ENCODE measurements at places on chromosomes 4 and X.
A peak's percentile ranks its signal among the peaks of the same experiment; 100 is the strongest.

DNA sequence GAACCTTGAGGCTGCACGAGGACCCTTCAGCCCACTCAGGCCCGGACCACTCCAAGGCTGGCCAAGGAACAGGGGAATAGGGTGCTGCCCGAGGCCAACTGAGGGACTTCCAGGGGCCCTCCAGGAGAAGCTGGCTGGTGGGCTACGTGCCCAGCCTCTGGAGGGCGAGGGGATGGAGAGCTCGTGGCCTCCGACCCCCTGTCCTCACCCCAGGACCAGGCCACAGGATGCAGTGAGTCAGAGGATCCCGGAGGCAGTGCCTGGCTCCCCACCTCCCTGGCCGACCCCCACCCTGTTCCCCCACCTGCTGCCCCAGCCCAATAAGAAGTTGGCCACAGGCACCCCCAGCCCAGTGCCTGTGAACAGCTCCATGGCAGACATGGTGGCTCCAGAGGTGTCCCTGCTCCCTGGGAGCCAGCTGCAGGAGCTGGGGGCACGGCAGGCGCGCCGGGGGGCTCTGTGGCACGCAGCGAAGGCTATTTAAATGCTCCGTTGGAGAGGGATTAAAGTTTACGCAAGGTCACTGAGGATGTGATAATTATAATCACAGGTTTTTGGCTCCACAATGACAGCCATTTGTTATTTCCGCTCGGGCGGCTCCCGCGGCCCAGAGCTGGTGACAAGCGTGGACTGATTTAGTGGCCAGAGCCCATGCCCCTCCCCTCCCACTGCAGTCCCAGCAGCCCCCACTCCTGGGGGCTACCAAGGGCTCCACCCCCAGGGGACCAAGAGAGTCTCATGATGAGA, 95.7 kb upstream of the NKX1-1 start:
- DNase-seq: no peak

DNA sequence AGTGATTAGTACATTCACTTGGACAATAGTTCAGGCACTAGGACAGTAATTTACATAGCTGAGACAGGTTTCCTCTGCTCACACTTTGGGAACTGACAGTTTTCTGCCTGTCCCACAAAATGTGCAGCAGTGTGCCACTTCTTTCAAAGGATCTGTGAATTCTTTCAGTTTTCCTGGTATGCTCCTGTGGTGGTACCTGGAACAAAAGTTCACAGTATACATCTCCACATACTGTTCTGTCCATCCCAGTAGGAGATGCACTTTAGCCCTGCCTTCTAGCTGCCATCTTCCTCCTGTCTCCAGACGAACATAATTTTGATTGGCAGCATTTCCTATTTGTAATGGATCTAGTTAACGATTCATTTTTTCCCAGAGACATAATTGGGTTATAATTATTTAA, 360.8 kb upstream of the CXorf51B start:
- DNase-seq: no peak

- no peak for DNase-seq
Measured at GRCh38 chrX:47611489-47611888, 8.2 kb downstream of the SYN1 start.

DNA sequence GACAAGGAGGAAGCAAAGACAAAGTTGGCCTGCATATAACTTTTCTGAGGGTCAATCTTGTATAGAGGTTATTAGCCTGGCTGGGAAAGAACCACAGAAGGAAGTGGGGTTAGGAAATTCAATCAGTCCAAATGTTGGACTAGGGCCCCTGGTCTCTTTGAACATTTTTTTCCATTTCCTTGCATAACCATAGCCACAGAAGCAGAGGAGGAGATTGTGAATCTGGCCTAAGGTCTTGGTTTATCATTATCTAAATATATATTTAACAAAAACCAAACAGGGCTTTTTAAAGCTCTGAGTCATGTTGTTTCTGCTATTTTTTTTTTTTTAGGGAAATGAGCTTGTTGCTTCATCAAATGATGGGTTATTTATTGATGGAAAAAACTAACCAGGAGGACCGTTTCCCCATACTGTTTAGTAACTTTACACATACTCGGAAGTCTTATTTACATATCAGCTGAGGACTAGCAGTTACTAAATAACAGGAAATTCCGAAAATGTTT, 97.7 kb upstream of the ACSL4 start:
- no peak for DNase-seq

GRCh38 chr4:103375278-103375677, 177.1 kb upstream of the CENPE start:
- DNase-seq: no peak

- DNase-seq: peak; percentile 87
Measured at GRCh38 chrX:41333003-41333743, 789 bp upstream of the DDX3X start.

DNA sequence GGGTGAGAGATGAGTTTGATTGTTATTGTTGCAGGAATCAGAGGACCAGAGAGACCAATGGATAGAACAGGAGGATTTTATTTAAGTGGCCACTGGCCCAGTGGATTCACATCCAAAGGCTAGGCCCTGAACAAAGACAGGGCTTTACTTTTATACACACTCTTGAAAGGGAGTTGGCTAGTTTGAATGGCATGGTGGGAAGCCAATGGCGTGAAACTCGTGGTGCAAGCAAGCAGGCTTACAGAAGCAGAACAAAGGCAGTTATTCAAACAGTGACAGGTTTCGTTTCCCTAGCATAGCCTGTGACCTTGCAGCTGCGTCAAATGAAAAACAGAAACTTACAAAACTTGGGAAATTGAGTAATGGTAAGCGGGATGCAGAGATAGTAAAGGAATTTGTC, 110.2 kb upstream of the PRDX4 start:
- peak; percentile 68 for DNase-seq

- DNase-seq: no peak
Measured at GRCh38 chr4:150849016-150849415, 166.1 kb downstream of the LRBA start.

DNA sequence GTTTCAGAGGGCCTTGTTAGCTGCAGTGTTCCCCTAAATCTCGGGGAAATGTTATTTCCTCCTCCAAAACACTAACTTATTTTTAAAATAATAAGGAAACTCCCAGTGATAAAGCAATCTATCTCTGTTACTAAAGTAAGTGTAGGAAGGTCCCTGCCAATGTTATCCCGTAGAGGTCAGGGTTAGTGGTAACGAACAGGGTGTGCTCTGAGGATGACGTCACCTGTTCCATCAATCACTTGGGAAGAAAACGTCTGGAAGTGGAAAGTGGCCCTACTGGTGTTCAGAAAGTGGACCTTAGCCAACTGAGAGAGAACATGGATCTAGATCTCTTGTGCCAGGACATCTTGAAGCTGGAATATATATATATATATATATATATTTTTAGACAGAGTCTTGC, 249.5 kb downstream of the BCOR start:
- DNase-seq: no peak

GRCh38 chrX:71052721-71053120, 15.4 kb downstream of the SNX12 start:
- no peak for DNase-seq

DNA sequence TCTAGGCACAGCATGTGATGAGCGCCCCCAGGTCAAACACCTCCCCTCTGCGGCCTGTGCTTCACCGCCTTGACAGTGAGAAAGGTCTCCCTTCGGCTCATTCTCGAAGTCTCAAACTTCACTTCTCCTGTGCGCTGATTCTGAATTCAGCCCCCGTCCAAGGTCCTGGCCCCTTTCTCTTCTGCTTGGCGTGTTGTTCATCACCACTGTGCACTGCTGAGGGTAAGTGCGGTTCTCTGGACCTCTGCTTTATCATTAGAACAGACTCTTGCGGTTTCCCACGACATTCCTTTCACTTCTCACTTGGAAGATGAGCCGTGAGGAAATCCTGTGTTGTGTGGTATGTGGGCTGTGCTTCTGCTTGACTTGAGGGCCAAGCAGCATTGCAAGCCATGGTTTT, 11.9 kb downstream of the HTT-AS start:
- DNase-seq: peak; percentile 94

DNA sequence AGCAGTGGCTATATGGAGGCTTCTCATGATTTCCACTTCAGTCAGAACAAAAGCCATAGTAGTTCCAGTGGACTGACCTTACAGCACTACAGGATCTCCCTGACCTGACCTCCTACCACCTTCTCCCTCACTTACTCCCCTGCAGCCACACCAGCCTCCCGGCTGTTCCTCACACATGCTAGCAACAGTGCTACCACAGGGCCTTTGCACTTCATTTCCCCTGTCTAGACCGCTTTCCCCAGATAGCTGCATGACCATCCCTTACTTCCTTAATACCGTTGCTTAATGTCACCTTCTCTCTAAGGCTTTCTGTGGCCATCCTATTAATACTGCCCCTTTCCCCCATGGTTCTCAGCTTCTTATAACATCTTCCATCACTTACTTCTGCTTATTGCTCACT, 13.1 kb downstream of the GPKOW start:
- no peak for DNase-seq

DNA sequence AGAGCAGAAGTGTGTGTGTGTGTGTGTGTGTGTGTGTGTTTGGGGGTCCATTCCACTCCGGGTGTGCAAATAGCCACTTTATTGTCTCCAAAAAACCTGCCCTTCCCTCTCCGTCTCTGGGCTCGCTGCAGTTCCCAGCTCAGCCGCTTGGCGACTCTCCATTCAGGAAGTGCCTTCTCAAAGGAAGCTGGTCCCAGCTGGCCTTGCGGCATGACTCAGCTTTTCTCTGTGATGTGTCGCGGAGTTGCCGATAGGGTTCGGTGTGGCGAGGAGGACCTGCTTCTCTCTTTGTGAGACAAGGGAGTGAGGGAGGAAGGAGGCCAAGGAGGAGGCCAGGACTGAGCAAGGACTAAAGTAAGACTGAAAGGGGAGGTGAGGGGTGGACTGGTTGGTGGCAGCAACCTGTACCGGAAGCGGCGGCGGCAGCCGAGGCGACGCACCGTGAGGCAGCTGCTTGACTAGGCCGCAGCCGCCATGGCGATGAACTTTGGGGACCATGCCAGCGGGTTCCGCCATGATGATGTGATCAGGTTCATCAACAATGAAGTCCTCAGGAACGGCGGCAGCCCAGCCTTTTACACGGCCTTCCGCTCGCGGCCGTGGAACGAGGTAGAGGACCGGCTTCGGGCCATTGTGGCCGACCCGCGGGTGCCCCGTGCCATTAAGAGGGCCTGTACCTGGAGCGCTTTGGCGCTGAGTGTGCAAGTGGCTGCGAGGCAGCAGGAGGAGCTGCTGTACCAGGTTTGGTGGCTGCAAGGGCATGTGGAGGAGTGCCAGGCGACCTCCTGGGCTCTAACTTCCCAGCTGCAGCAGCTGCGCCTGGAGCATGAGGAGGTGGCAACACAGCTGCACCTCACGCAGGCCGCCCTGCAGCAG, at the start of gene TEX13C:
TEX13C (plus strand) TSS at position 226 of the 876 bp plus-strand sequence; CDS start at position 475, 249 bp downstream.
- no peak for DNase-seq

- peak; percentile 7 for DNase-seq
Measured at GRCh38 chrX:68534691-68535090, 35.8 kb downstream of the YIPF6 start.

DNA sequence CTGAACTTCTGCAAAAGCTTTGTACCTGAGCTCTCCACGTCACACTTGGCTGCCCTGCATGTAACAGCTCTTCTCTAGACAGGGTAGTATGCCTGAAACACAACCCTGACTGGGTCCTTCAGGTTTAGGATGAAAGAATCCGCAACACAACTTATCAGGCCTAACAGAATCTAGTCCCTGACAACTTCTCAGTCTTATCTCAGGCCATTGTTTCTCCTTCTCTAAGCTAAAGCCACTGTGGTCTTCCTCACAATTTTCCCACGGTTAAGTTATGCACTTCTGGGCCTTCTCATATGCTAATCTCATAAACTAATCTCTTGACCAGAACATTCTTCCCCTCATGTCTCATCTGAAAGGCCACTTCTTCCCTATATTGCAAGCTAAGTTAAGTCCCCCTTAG, 10.8 kb upstream of the TMPRSS11B start:
- DNase-seq: no peak

DNA sequence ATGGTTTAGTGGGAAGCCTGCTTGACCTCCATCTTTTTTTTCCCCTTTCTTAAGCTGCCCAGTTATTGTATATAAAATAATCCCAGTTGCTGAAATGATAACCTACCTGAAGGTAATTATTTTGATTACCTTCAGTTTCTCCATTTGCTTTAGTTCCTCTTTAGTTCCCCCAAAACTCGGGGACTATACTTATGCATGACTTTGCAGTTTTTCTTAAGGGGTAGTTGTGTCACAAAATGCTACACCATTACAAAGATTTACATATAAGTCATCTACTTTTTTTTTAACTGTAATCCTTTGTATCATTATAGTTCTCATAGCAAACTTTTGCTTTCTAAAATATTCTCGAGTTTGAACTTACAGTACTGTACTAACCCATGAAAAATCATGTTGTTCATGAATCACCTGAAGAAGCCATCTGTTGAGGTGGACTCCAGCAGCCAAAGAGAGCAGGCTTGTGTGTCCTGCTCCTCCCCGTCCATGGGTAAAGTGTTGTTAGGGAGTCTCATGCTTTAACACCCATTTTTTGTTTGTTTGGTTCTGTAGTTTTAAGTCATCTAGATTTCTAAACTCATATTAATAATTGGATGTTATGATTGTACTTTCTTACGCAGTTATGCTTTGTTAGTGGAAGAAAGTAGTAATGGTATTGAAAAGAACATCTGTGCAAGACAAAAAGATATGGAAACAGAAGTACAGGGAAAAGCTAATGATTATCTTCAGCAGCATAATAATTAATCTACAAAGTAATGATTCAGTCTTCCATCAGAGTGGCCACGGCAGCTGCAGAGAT, 34.6 kb downstream of the HADH start:
- DNase-seq: no peak

GRCh38 chr4:56460085-56460484, 7.3 kb upstream of the SRP72 start:
- no peak for DNase-seq

- peak; percentile 14 for DNase-seq
Measured at GRCh38 chrX:65451663-65452062, 82.9 kb downstream of the LAS1L start.

GRCh38 chr4:32485956-32486355, 1765.8 kb downstream of the PCDH7 start:
- DNase-seq: peak; percentile 41

DNA sequence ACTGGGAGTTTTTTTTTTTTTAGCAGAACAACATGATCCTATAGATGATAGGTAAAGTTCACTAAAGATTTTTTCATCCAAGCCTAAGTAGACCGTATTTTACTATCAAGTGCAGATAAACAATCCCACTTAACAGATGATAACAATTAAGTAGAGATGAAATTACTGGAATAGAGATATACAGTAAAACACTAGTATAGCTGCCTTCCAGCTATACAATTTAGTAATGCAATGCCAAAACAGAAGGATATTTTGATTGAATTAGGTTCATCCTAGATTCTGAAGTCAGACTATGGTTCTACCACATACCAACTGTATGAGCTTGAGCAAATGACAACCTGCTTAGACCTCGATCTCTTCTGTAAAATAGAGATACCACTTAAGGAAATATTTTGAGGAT, 24.3 kb downstream of the KLHL8 start:
- DNase-seq: no peak

GRCh38 chr4:4408576-4409335, 21.9 kb downstream of the NSG1 start:
- no peak for DNase-seq

GRCh38 chr4:90095000-90095399, 32.2 kb upstream of the CCSER1 start:
- no peak for DNase-seq

DNA sequence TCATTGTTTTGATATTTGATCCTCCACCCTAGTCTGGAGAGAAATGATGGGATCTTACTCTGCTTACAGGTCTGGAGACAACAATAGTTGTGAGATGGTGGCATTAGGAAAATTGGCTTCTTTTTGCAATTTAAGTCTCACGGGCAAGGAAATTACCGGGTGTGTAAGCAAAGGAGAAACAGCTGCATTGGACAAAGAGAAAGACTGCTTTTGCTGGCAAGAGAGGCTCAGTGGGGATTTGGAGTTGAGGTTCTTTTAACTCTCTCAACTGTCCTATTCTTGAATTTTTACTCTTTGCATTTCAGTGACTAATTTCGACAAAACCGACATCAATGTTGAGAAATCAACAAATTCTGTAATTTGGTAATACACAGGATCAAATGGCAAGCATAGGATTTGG, 2.3 kb upstream of the SERPINA7 start:
- DNase-seq: no peak

Data from cardiac muscle cell (in vitro differentiated cells and primary cell).